Renal pelvis (tissue), 12 donors: ENCODE measurements at places on chromosomes 2 and 18. TPM values are rescaled to one million over a fixed set of nuclear protein-coding genes. Genes with fewer than 3 reads are reported as not detected.

The MOCOS gene
- 1.2 TPM for polyA plus RNA-seq

The EN1 gene
- polyA plus RNA-seq, result not detected

DNA sequence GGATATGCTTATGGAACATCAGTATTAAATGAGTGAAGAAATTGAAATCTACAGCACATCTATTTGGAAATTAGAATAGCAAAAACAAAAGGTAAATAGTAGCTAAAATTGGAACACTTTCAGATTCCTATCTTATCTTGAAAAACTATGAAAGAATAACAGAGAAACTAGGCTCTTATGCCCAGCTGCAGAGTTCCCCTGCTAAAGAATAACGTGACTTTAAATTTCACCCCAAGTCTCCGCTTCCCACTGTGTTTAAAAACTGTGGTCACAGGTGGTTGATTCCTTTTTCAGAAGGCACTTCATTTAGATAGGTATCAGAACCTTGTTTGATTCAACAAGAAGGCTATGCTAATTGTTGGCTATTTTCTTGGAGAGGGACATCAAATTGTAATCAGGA lies 30.1 kb downstream of the ARHGAP28 start:
- DNase-seq, result no peak

DNA sequence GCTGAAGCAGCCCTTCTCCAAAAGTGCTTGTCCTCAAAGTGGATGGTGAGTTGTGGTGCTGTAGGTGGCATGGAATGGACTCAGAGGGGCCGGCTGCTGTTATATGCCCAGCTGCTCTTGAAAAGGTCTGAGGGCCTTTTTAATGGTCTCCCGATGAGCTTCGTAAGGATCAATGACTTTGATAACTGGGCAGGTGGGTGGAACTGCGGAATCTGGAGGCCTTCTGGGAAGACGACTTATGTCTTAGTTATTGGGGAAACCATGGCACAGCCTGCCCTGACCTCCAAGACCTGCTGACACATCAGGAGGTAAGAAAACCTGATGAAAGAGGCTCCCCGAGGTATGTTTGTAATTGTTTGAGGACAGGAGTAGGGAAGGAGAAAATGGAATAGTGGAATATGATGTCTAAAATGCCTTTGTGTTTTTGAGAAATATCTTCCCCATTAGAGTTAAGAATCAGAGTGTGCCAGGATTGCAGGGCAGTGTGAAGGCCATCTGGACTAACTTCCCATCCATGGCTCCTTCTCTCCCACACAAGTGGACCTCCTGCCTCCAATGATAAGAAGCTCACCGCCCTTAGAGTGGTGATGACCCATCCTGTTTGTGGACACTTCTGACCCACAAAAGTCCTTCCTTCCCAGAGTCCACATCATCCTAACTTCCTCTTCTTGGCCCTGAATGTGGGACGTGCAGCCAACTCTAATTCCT lies 236.1 kb downstream of the FHOD3 start:
- DNase-seq, result no peak

- peak; percentile 84 for DNase-seq
Measured at GRCh38 chr18:712401-713134, at the start of gene ENOSF1. Gene ENOSF1 (minus strand): TSS chr18:712630. CDS start chr18:712587, 43 bp downstream.

The ANKRD30B gene
- polyA plus RNA-seq, result 0.08 TPM

- DNase-seq, result no peak
Measured at GRCh38 chr2:157267476-157267875, 10.0 kb downstream of the GALNT5 start.

DNA sequence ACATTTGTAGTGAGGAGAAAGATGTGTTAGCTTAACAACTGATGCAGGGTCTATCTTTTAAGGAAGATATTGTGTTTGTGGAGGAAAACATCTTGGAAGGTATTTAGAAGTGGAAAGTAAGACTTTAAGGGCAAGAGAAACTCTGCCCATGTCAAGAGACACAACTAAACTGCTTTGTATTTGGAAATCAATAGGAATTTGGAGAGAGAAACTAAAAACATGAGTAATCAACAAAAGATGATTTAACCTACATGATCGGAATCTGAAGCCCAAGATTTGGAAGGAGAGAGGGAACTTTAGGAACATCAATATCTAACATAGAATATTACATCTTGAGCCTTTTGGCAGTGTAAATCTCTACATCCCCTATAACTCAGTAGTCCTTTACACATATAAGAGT lies 184.2 kb upstream of the COL3A1 start:
- no peak for DNase-seq

- DNase-seq, result no peak
Measured at GRCh38 chr2:96404446-96405373, 69.1 kb downstream of the NCAPH start.

DNA sequence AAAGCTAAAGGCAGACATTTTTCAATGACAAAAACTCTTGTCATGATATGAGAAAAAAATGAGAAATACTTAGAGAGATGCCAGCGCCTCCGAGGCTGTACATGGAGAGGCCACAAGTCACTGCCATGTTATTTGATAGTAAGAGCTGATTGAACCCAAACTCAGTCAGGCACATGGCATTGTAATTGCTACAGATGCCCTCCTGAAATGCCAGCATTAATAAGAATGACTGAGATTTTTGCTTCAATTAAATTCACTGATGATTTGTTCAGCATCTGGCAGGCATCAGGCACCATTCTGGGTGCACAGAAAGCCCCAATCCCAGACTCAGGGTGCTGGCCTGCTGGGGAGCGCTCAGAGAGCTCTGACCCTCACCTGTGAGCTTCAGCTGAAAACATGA lies 129.0 kb upstream of the PXDN start:
- DNase-seq, result no peak

DNA sequence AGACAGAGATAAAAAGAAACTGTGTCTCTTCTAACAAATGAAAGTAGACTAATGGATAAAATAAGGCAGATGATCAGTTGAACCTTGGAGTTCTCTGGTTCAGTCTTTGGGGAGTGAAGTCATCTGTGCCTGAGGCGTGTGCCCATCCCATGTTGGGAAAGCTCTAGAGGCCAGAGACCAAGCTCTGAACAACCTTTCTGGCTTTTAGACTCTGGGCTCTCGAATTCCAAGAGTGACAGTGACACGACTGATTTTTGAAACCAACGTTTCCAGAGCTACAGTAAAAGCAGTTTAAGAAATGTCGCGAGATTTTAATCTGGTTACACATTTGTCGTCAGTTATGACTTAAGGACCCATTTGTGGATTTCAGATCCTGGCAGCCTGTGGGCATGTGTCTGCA lies 83.7 kb upstream of the APCDD1 start:
- no peak for DNase-seq

- DNase-seq, result no peak
Measured at GRCh38 chr18:55861266-55861665, 273.3 kb upstream of the TCF4 start.

DNA sequence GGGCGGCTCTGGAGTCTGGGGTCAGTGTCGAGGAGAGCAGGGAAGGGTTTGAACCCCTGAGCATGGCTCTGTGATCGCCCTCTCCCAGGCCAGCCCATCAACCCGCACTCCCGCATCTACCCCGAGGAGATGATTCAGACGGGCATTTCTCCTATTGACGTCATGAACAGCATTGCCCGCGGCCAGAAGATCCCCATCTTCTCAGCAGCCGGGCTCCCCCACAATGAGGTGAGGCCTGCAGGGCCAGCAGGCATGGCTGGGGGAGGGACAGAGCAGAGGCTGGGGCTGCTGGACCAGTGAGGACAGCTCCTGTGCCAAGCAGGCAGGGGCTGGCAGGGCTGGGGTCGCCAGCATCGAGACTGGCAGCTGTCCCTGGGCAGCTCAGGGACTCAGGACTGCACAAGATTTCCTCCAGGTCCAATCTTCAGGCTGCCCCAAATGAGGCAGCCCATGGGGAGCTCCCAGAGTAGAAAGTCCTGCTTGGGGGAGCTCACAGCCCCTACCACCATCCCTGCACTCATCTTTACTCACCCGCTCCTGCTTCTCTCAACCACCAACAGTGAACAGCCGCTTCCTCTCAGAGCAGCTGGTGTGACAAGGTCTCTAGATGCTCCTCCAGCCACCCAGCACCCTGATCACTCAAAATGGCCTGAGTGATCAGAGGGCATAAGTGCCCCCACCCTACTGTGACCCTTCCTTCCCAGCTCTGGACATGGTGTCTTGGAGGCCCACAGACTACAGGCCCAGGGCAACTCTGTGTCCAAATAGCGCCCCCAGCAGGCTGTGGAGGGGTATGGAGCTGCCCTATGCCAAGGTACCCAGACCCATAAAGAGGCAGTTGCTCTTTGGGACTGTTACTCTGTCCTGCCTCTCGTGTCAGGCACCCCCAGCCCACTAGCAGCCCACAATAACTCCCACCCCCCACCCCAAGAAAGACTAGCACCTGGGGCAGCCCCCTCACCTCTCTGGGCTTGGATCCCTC lies 18.3 kb upstream of the ANKRD53 start:
- no peak for DNase-seq

The C18orf54 gene
- 12.6 TPM for polyA plus RNA-seq

The HYCC2 gene
- 17.8 TPM for polyA plus RNA-seq

DNA sequence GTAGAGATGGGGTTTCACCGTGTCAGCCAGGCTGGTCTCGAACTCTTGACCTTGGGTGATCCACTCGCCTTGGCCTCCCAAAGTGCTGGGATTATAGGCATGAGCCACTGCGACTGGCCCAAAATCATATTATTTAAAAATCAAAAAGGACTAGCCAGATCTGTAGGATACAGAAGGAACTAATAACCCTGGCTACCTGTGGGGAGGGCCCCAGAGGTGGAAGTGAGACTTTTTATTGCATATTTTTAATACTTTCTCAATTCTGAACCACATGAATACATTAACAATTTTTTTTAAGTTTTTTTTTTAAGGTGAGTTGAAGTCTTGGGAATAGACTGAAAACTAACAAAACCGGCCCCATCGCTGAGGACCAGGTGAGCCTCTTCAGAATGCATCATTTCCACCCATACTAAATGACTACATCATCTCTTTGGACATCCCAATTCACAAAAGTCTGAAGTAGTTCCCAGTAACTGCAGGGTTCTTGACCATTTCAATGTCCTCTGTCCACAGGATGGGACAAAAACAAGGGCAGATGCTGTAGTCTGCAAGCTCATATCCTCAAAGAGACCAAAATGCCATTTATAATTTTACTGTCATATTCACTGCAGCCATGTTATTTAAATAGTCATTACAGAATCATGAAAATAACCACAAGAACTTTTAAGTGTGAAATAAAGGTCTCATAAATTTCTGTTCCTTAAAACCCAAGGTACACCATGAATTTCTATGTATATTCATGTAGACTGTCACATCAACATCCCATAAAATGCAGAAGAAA lies 21.4 kb downstream of the RPL31 start:
- DNase-seq, result no peak

DNA sequence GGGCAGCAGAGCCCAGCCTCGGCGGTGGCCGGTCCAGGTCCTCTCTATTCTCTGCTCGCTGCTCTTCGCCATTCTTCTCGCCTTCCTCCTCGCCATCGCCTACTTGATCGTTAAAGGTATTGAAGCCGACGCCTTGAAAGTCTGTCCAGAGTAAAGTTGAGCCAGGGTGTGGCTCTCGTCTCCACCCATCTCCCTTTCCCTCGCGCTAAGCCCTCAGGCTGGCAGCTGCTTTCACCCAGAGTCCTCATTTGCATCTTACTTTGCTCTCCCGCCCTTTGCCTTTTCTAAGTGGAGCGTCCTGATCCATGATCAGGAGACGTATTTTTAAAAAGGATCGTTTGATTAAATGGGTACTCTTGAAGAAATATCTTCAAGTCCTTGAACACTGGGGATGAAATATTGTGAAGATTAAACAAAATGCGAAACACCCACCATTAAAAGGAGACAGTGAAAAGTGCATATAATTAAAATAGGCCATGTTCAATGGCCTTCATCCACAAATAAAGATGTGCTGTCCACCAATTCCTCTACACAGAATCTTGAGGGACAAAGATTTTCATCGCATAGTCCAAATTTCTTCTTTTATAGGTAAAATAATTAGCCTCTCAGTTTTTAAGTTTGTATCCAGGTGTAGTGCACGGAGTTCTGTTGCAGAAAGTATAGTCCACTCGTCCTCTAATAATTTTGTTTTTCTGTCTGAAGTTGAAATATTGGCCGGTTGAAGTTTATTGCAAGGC lies 657 bp downstream of the ARL6IP6 start:
- DNase-seq, result no peak

DNA sequence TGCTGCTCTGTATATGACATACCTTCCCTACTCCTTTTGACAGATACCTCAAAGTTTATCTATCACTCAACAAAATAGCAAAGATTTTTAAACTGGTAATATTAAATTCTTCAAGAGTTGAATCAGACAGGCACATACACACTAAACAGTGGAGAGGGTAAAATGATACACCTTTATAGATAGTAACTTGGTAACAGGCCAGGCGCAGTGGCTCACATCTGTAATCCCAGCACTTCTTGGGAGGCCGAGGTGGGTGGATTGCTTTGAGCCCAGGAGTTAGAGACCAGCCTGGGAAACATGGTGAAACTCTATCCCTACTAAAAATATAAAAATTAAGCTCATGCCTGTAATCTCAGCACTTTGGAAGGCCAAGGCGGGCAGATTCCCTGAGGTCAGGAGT lies 23.2 kb downstream of the ASXL2 start:
- DNase-seq, result no peak

The DPP4 gene
- polyA plus RNA-seq, result 121 TPM

The CHRNG gene
- 1.9 TPM for polyA plus RNA-seq

- no peak for DNase-seq
Measured at GRCh38 chr2:41955316-41956043, 92.3 kb upstream of the PKDCC start.

- DNase-seq, result no peak
Measured at GRCh38 chr2:214796911-214797310, 12.6 kb downstream of the BARD1 start.

- peak; percentile 86 for DNase-seq
Measured at GRCh38 chr2:5691221-5691984, 781 bp upstream of the SOX11 start.

The RUFY4 gene
- polyA plus RNA-seq, result 0.43 TPM

- no peak for DNase-seq
Measured at GRCh38 chr2:225694664-225695063, 295.2 kb downstream of the NYAP2 start.

The MAP3K19 gene
- 0.36 TPM for polyA plus RNA-seq

The TMEFF2 gene
- polyA plus RNA-seq, result 7.9 TPM

The IL1R2 gene
- 1.1 TPM for polyA plus RNA-seq

- DNase-seq, result no peak
Measured at GRCh38 chr18:23538870-23539269, 35.6 kb downstream of the RMC1 start.
